ENCODE measurements at places on chromosomes 6 and 20.

DNA sequence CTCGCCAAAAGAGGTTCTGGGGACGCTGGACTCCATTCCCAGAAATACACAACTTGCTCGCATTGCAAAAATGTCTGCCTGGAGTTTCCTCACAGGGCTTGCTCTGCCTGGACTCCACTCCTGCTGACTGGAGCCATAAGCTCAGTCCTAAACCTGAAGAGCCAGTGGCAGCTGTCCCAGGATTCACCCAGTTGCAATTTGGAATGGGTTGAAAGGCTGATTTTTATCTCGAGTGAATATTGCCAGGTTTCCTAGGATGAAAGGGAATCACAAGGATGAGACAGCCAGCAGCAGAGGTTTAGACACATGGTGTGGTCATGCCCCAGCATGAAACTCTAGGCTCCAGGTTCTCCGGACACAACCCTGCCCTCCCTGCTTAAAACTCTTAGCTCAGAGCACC lies 223.3 kb downstream of the BMP7 start:
- DNase-seq: no peak

GRCh38 chr20:24768713-24769601 lies 180.1 kb upstream of the CST7 start:
- DNase-seq: no peak

GRCh38 chr6:110902091-110902490 lies 27.5 kb downstream of the AMD1 start:
- no peak for DNase-seq

DNA sequence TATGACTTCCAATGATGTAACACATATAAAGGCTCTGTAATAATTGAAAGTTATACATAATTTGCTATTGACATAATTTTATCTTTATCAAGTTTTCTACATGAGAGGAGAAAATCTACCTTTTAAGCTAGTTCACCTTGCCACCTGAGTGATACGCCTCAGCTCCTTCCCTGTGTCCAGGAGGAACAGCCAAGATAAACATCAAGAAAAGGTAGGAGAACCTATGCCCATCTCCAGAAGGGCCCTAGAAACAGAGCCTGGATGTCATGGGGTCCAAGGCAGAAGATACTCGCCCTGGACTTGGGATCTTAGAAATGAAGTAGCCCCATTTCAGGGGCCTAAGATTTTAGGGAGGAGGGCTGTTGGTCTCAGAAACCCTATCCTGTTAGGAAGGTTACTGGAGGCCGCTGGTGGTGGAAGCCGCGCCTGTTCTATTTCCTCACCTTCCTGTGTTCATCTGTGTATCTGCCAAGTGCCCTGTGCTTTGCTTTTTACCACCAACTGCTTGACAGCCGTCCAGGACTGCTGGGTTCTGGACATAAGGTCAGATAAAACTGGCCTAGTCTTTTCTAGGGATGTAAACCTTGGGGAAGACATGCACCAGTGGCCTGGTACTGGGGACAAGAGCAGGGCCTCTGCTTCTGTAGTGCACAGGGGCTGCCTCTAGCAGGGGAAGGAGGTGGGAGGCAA lies 178.5 kb downstream of the ARID1B start:
- no peak for DNase-seq

- DNase-seq: peak; percentile 43
Observed at GRCh38 chr6:15247500-15248450, 1.9 kb downstream of the JARID2 start.

DNA sequence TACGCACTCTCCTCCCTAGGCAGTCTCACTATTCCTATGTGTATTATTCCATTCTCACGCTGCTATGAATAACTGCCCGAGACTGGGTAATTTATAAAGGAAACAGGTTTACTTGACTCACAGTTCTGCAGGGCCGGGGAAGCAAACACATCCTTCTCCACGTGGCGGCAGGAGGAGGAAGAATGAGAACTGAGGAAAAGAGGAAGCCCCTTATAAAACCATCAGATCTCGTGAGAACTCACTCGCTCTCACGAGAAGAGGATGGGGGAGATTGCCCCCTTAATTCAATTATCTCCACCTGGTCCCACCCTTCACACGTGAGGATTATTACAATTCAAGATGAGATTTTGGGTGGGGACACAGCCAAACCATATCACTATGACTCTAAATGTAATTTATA lies 61.9 kb downstream of the ECT2L start:
- DNase-seq: no peak

DNA sequence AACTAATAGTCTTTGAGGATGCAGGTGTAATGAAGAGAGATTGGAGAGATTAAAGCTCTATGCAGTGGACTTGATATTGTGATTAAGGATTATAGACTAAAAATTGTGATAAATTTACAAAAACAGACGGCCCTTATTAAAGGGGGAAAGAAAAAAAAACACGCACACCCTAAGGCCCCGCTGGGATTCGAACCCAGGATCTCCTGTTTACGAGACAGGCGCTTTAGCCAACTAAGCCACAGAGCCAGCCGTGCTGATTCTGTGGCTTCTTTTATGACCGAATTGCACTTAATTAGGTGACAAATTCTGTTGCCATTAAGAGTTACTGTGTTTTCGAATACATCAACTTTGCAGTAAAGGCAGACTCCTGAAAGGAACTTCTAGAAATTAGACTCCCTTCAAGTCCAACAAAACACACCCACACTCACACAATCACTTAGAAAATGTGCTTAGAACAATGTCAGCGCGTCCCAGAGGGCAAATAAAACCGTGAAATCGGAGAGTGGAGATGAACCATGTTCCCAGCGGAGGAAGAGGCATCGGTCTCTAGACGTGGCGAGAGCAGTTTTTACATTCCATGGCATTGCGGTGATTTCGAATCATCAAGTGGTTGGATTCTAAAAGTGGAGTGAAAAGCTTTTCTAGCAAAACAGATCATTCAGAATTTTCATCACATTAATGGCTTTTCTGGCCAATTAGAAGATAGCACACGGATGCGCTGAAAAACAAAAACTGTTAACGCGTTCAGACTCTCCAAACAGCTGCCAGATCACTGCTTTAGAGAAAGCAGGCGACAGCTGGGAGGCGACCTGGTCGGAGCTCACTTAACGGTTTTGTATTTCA lies 122.6 kb downstream of the GPX5 start:
- DNase-seq: no peak

GRCh38 chr20:50541606-50542041 lies 31.4 kb downstream of the PTPN1 start:
- DNase-seq: no peak

DNA sequence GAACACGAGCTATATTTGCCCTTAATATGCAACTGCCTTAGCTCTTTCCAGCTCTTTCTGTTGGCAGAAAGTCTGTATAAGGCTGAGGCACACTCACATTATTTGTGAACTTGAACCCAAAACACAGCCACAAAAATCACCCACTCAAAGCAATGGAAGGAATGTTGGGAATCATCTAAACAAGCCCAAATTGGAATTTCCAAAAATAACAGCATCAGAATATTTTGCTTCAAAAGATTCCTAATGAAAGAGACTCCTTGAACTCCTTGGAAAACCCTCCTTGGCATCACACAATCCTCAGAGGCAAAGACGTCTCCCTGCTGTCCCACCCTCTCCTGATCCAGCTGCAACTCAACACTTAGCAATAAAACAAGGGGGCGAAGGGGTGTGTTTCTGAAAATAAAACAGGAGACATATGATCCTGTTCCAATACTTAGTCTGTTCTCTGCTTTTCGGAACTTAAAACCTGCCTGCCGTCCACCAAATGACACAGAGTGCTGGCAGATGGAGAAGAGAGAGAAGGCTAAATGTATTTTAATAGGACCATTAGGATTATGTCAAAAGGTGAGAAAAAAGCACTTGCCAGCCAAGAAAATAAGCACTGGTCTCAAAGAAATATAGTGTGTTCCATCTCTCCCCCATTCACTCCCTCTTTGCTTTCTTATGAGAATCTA lies 320.7 kb upstream of the JARID2 start:
- no peak for DNase-seq

DNA sequence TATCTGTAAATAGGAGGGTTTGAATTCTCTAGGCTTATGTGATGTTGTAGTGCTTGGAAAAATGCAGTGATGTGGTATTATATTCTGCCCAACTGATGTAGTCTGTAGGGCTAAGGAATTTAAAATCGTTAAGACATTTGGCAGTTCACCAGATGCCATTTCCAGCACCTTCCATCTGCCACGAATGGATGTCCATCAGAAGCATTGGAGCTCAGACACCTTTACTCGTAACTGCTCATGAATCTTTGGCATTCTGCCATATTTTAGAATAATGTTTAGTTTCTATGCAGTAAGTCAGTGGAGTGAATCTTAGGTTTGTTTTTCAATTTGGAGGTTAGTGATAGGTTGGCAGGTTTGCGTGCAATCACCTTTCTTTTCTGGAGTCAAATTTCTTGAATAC lies 2.4 kb upstream of the SYTL3 start:
- no peak for DNase-seq

DNA sequence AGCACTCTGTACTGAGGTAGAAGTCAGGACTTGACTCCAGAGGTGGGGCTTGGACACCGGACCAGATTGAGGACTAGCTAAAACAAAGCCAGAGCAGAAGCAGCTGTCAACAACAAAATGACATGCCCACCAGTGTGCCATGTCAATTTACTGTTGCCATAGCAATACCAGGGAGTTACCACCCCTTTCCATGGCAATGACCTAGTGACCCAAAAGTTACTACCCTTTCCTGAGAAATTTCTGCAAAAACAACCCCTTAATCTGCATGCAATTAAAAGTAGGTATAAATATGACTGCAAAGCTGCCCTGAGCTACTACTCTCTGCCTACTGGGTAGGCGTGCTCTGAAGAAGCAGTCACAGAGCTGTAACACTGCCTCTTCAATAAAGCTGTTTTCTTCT lies 21.0 kb downstream of the MAP3K5 start:
- DNase-seq: no peak
